Lung (tissue), 17 donors: ENCODE measurements at places on chromosomes 12 and 14. TPM values are rescaled to one million over a fixed set of nuclear protein-coding genes. Genes with fewer than 3 reads are reported as not detected.

The PPP1R36 gene
- 3.1 TPM for total RNA-seq

The HPD gene
- not detected for total RNA-seq

The CCNB1IP1 gene
- 89.1 TPM for total RNA-seq

The TGM1 gene
- total RNA-seq, result 8.8 TPM

The CEP170B gene
- 12.1 TPM for total RNA-seq

- no peak overlapping the region for H3K4me3 ChIP-seq
- peak overlapping the region; percentile 66 for H3K27ac ChIP-seq
- no peak for DNase-seq
- H3K4me1 ChIP-seq, result peaks cover 4% of the 10 kb centered on the region
- no peaks in the 10 kb centered on the region for H3K27me3 ChIP-seq
Measured at GRCh38 chr14:91159906-91160305, 46.0 kb downstream of the DGLUCY start.

DNA sequence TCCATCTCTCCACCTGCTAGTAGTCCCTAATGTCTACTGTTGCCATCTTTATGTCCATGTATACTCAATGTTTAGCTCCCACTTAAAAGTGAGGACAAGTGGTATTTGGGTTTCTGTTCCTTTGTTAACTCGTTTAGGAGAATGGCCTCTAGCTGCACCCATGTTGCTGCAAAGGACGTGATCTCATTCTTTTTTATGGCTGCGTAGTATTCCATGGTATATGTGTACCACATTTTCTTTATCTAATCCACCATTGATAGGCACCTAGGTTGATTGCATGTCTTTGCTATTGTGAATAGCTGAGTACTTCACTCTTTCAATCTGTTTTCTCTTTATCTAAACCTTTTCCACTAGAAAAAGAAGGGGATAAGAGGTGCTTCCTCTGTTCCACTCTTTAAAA is 130.0 kb downstream of the TMEM117 start:
- H3K36me3 ChIP-seq, result no peaks in the 10 kb centered on the region
- no peaks in the 10 kb centered on the region for H3K27me3 ChIP-seq
- H3K4me3 ChIP-seq, result no peak overlapping the region
- no peak overlapping the region for H3K27ac ChIP-seq
- no peaks in the 10 kb centered on the region for H3K4me1 ChIP-seq

GRCh38 chr12:51326698-51327439 is 2.9 kb upstream of the BIN2 start:
- no peaks in the 10 kb centered on the region for H3K4me1 ChIP-seq
- peak; percentile 58 for DNase-seq
- no peaks in the 10 kb centered on the region for H3K36me3 ChIP-seq
- H3K27me3 ChIP-seq, result no peaks in the 10 kb centered on the region
- H3K27ac ChIP-seq, result peak overlapping the region; percentile 74

DNA sequence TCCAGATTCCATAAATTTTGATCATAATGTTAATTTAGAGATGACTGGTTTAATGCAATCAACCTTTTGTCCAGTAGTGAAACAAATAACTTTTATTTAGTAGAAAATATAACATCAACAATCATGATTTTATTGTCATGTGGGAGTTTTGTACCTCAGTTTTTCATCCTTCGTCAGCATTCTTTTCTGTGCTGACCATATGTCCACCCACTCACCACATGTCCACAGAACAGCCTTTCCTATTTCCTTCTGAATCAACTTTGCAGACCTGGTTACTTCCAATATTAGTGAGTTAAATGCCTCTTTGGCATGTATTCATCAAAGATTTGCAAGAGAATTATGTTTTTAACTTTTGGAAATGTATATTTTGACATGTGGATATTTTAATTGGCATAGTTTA is 36.8 kb upstream of the CNTN1 start:
- no peaks in the 10 kb centered on the region for H3K4me1 ChIP-seq
- DNase-seq, result no peak
- H3K27me3 ChIP-seq, result no peaks in the 10 kb centered on the region
- no peaks in the 10 kb centered on the region for H3K36me3 ChIP-seq
- no peak overlapping the region for H3K27ac ChIP-seq

DNA sequence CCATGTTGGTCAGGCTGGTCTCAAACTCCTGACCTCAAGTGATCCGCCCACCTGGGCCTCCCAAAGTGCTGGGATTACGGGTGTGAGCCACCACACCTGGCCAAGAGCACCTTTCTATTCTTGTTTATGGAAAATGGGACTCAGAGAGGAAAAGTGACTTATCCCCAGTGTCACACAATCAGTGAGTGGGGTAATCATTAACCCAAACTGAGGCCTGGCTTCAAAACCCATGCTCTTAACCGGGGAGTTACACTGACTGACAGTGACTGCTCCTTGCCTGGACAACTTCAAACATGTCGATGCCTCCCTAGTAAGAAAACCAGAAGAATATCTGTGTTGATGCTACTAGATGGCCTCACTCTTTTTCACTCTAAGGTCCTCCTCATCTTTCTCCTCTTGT is 7.3 kb downstream of the CLEC7A start:
- H3K27ac ChIP-seq, result no peak overlapping the region
- H3K36me3 ChIP-seq, result no peaks in the 10 kb centered on the region
- no peak for DNase-seq
- H3K27me3 ChIP-seq, result no peaks in the 10 kb centered on the region
- H3K4me1 ChIP-seq, result no peaks in the 10 kb centered on the region
- H3K4me3 ChIP-seq, result no peak overlapping the region

GRCh38 chr14:38261620-38262019 is 5.7 kb upstream of the CLEC14A start:
- no peaks in the 10 kb centered on the region for H3K4me1 ChIP-seq
- no peak overlapping the region for H3K4me3 ChIP-seq
- no peak for DNase-seq
- H3K27me3 ChIP-seq, result no peaks in the 10 kb centered on the region
- H3K36me3 ChIP-seq, result no peaks in the 10 kb centered on the region
- no peak overlapping the region for H3K27ac ChIP-seq

GRCh38 chr14:76640923-76641395 is 120.3 kb upstream of the VASH1 start:
- no peaks in the 10 kb centered on the region for H3K4me1 ChIP-seq
- no peak for DNase-seq
- no peaks in the 10 kb centered on the region for H3K27me3 ChIP-seq
- no peaks in the 10 kb centered on the region for H3K36me3 ChIP-seq
- H3K27ac ChIP-seq, result no peak overlapping the region
- no peak overlapping the region for H3K4me3 ChIP-seq

DNA sequence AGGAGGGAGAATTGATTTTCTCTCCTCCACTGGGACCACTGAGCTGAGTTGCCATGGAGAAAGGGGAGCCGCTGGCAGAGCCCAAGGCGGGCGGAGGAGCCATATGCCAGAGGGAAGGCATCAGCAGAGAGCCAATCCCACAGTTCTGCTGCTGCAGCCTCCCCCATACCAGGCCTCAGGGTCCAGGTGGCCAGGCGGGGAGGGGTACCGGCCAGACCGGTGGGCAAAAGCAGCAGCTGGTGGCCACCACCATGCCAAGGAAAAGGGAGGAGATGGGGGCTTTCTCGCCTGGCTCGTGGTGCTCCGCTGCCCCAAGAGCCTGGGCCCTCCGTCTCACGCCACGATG is 72.8 kb downstream of the PITPNM2 start:
- no peaks in the 10 kb centered on the region for H3K36me3 ChIP-seq
- H3K4me3 ChIP-seq, result no peak overlapping the region
- H3K27ac ChIP-seq, result no peak overlapping the region
- H3K4me1 ChIP-seq, result peaks cover 22% of the 10 kb centered on the region

DNA sequence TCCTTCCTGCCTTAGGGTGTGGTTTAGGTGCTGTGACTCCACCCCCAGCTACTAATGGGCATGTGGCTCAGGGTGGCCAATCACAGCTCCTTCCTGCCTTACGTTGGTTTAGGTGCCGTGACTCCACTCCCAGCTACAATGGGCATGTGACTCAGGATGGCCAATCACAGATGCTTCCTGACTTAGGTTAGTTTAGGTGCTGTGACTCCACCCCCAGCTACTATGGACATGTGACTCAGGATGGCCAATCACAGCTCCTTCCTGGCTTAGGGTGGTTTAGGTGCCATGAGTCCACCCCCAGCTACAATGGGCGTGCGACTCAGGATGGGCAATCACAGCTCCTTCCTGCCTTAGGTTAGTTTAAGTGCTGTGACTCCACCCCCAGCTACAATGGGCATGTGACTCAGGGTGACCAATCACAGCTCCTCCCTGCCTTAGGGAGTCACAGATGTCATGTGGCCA is 163.9 kb downstream of the TBX5 start:
- no peaks in the 10 kb centered on the region for H3K27me3 ChIP-seq
- H3K36me3 ChIP-seq, result no peaks in the 10 kb centered on the region
- no peak for DNase-seq
- no peak overlapping the region for H3K4me3 ChIP-seq

DNA sequence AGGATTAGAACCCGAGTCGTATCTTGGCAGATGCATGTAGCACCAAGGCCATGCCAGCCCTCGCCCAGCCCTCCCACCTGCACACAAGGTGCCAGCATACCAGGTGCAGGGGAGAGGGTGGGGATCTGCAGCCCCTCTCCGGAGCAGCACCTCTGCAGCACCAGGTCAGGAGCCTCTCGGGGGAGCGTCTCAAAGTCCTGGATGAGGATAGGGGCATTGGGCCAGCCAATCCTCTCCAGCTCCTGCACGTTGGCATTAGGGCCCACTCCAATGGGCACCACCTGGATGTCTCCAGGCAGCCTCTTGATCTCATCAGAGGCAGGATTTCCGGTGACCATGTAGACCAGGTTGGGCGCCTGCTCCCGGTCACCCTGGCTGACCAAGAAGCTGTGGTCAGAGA is 73.2 kb upstream of the ANO2 start:
- no peaks in the 10 kb centered on the region for H3K4me1 ChIP-seq
- DNase-seq, result no peak
- H3K4me3 ChIP-seq, result no peak overlapping the region
- no peak overlapping the region for H3K27ac ChIP-seq

GRCh38 chr12:85076688-85077430 is 40.7 kb downstream of the LRRIQ1 start:
- no peak overlapping the region for H3K27ac ChIP-seq
- DNase-seq, result no peak
- no peaks in the 10 kb centered on the region for H3K27me3 ChIP-seq

DNA sequence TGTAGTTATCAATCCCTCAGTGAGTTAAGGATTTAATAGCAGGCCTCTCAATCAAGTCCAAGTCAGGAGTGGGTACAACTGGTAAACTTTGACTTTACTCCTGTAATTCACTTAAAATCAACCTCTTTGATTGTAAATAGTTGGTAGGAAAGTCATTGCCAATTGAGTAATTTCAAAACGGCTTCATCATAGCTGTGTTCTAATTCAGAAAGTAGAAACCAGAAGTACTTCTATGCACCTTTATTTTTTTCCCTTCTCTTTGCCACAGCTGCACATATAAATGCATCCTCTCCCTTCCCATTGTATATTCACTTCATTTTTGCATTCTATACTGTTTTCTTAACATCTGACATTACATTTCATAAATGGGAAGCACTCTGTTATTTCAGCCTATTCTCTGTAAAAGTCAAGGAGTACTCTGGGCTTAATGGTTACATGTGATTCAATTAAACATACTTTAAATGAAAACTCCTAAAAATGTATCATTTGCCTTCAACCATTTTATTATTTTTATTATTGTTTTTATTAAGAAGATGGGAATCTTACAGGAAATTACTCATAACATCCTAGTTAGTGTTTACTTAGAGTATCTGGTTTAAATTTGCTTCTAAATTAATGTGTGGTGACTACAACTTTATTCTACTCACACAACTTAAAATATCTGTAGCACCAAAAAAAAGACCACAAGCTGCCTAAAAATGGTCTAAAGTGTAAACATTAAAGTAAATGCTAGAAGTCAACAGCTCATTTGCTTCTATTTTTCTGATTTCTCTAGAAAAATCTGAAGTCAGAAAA is 171.2 kb downstream of the CEP128 start:
- H3K27ac ChIP-seq, result no peak overlapping the region
- peaks cover 5% of the 10 kb centered on the region for H3K4me1 ChIP-seq
- DNase-seq, result no peak
- no peak overlapping the region for H3K4me3 ChIP-seq

DNA sequence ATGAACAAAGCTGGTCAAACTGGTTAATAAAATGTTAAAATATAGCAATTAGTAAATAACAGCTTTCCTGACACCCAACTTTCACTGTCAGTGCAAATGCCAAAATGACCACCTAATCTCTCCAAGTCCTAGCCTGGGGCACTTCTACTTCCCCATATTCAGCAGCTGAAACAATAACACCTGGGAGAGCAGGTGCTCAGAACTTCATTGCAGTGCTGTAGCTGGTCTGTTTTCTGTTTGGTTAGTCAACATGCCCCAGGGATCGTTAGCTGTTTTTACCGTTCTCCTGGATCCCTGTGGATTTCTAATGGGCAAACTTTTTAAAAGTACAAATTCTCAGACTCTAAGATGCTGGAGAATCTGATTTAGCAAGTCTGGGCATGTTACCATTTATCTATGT is 759.7 kb downstream of the GALC start:
- DNase-seq, result no peak
- H3K4me1 ChIP-seq, result no peaks in the 10 kb centered on the region
- no peak overlapping the region for H3K4me3 ChIP-seq
- H3K36me3 ChIP-seq, result no peaks in the 10 kb centered on the region

GRCh38 chr14:60862283-60862682 is 118.6 kb downstream of the TRMT5 start:
- H3K36me3 ChIP-seq, result no peaks in the 10 kb centered on the region
- no peak overlapping the region for H3K4me3 ChIP-seq
- peak; percentile 77 for DNase-seq
- no peak overlapping the region for H3K27ac ChIP-seq

- no peaks in the 10 kb centered on the region for H3K4me1 ChIP-seq
- H3K4me3 ChIP-seq, result no peak overlapping the region
- H3K27ac ChIP-seq, result peak overlapping the region; percentile 9
- H3K36me3 ChIP-seq, result no peaks in the 10 kb centered on the region
Measured at GRCh38 chr12:89156862-89157262, 195.4 kb downstream of the DUSP6 start.

DNA sequence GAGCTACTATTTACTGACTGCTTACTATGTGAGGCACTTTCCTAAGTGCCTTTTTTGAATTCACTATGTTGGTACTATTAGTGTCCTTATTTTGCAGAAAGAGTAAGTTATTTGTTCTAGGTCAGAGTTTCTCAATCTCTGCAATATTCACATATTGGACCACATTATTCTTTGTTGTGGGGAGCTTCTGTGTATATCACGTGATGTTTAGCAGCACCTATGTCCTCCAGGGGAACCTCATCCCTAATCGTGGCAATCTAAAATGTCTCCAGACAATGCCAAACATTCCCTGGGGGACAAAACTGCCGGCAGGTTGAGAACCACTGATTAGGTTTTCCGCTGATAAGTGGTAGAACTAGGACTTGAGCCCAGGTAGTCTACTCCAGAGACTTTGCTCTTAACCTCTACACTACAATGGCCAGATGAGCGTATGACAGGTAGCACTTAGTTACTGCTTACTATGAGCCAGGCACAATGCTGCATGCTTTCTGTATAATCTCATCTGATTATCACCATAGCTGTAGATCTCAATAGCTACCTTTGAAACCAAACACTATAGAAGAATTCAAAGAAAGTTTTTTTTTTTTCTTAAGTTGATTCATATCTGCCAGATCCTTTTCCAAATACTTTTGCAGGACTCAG is 38.9 kb downstream of the NELL2 start:
- H3K4me3 ChIP-seq, result no peak overlapping the region
- DNase-seq, result no peak
- no peaks in the 10 kb centered on the region for H3K4me1 ChIP-seq
- H3K36me3 ChIP-seq, result no peaks in the 10 kb centered on the region
- no peaks in the 10 kb centered on the region for H3K27me3 ChIP-seq
